BE2C (cell line): ENCODE measurements at places on chromosomes 7 and 10.

DNA sequence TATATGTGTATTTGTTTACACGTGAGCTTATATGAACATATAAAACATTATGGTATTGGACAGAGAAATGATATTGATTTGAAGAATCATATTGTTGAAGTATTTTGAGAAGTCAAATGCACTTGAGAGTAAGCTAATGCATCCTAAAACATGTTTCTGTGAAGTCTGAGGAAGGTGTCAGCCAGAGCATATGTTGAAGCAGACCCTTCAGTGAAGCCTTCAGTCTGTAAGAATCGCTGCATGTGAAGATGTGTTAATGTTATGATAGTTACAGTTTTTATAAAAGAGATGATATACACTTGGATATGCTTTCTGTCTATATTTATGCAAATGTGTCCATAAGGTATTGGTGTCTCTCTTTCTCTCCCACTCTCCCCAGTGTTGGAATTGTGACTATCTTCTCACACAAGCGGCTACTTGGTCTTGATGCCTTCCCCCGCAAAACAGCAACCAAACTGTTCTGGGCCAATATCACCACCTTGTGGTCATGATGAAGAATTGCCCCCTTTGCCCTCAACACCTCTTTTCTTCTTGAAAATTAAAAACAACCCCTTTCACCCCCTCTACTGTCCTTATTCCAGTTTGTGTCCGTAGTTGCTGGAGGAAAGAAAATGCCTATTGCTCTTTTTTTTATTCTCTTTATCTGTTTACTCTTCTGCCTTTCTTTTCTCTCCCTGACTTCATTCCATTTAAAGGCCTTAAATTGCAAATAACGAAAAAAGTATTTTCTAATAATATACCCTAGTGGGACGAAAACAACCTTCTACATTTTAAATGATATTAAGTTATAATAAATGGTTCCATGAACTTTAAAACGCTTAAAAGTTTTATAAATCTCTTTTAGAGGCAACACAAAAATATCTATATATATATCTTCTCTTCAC is 64.9 kb downstream of the IKZF1 start:
- no peak for DNase-seq

DNA sequence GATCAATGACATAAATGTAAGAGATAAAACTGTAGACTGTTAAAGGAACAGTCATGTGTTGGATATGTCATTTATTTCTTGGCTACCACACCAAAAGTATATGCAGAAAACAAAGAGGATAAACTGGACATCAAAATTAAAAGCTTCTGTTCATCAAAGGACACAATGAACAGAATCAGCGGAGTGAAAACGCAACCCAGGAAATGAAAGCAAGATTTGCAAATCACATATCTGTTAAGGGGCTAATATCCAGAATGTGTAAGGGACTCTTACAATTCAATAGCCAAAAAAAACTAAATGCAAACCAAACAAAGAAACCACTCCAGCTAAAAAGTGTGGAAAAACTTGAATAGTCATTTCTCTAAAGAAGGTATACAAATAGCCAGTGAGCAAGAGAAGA is 164.3 kb downstream of the ZMYND11 start:
- DNase-seq: no peak

- no peak for DNase-seq
Measured at GRCh38 chr7:5532536-5533335, 109.1 kb upstream of the TNRC18 start.

DNA sequence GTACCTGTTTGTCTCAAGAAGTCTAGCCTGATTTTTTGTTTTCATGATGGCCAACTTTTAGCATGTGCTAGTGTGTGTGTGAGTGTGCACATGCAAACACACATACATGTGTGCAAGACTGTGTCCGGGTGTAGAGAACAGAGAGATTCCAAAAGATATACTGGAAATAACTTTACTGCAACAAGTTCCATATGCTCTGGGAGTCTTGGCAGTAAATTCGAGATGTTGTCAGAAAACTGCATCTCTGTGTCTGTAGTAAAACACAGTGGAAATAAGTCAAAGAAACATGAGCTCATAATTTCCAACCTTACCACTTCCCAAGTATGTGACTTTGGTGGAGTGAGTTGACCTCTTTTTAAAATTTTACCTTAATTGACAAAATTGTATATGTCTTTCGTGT is 950.8 kb upstream of the C7orf33 start:
- DNase-seq: no peak

DNA sequence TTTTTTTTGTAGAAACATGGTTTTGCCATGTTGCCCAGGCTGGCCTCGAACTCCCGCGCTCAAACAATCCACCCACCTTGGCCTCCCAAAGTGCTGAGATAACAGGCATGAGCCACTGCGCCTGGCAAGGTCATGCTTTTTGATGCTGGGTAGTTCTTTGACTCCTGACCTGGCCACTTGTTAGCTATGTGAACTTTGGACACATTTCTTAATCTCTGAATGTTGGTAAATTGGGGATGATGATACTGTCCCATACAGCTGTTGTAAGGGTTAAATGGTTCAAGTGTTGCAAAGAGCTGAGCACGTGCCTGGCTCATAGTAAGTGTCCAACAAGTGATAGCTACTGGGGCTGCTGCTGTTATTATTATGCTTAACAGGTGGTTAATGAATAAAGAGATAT is 2.3 kb downstream of the ZNHIT1 start:
- no peak for DNase-seq

DNA sequence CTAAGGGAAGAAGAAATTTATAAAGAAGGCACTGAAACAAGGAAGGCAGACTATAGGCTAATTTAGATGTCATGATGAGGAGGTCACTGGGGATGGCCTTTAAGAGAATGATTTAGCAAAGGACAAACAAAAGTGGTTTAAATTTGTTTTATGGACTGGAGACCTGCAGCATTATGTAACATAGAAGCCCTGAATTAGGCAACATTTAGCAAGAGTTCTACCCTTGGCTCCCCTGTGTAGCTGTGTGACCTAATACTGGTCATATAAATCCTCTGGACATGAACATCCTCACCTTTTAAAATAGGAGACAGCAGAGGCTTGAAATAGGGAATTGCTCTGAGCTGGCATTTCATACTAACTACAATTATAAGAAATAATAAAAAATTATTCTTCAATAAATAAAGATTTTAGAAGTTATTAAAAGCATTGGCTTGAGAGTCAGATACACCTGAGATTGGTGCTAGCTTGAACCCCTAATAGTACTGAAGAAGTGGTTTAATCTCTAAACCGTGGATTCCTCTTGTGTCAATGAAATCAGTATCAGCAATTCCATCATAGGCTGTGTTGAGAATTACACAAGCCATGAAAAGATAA is 48.9 kb downstream of the RNLS start:
- DNase-seq: no peak

GRCh38 chr10:94622666-94623205 is 60.8 kb upstream of the CYP2C18 start:
- DNase-seq: no peak

- no peak for DNase-seq
Measured at GRCh38 chr10:21141946-21142492, 244.9 kb upstream of the NEBL start.

GRCh38 chr10:131944412-131944811 is 37.3 kb downstream of the BNIP3 start:
- DNase-seq: no peak

- peak; percentile 19 for DNase-seq
Measured at GRCh38 chr10:18610517-18610916, 40.9 kb downstream of the NSUN6 start.

DNA sequence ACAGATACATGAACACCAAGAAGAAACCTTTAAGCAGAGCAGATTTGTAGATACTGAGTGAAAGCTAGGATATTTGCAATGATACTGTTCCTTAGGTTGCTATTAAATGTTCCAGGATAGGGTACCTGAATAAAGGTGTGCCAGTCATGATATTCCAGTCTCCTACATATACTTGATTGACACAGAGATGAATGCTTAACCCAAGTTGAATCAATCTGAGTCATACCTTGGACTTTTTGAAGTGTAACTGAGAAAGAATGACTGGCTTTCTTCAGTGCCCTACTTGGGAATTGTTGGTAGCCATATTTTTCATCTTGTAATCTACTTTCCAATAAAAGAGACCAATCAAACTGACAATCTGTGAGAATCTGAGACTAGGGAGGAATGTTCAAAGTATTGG is 805.7 kb upstream of the GHITM start:
- no peak for DNase-seq

DNA sequence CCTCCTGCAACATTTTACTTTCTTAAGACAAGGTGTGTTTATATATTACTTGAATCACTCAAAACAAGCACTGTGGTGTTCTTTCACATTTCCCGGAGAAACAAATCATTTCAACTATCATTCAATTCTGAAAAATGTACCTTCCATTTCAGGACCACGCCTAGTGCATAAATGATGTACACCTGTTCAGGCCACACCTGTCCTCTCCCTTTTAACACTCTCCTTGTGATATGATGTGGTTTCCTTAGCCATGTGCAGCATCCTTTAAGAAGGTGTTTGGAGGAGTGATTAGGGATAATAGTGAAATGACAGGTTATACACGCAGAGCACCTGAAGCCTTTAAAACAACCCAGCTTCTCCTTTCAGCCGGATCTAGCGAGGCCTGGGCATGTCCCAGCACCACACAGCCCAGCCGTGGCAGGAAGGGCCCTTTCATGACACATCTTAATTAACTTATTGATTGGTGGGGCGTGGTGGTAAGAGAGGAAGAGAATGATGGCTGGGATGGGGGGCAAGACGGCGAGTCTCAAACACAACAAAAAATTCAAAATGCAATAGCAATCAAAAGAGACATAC is 26.9 kb downstream of the ABLIM1 start:
- no peak for DNase-seq

- DNase-seq: no peak
Measured at GRCh38 chr10:130108934-130109604, 1.6 kb downstream of the C10orf143 start.
